Fibroblast of the conjunctiva (primary cell): ENCODE measurements at places on chromosomes 13 and 19.

- DNase-seq: no peak
Measured at GRCh38 chr19:52234406-52234805, 35.0 kb upstream of the ZNF766 start.

GRCh38 chr13:33645591-33646554 is 172.1 kb upstream of the RFC3 start:
- DNase-seq: no peak

DNA sequence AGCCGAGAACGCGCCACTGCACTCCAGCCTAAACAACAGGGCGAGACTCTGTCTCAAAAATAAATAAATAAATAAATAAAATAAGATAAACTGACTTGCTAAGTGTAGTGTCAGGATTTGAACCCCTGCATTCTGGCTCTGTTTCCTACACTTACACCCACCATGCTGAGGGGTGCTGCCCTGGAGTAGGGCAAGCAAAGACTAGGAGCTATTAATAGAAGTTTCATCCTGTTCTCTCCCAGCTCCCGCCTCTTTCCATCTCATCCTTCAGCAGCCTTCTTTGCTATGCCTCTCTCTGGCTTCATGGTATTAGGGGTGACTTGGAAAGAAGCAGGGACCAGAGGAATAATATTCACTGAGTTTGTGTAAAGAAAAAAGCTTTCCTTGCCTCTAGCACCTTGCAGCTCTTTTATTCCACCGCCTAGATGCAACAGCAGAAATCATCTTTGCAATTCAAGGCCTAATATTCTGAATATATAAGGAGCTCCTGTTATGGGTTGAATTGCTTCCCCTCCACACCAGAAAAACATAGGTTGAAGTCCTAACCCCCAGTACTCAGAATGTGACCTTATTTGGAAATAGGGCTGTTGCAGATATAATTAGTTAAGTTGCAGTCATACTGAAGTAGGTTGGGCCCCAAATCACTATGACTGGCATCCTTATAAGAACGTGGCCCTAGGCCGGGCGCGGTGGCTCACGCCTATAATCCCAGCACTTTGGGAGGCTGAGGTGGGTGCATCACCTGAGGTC is 8.7 kb upstream of the PLAUR start:
- no peak for DNase-seq

- DNase-seq: peak; percentile 53
Measured at GRCh38 chr19:49567861-49568441, 12.4 kb downstream of the NOSIP start.

GRCh38 chr19:17794731-17795494 is at the start of gene B3GNT3:
Gene B3GNT3, plus strand, starts transcription at chr19:17795138. Its CDS starts 12,670 bp downstream, at chr19:17807808.
- no peak for DNase-seq

GRCh38 chr13:38656699-38657098 is 30.2 kb upstream of the FREM2 start:
- no peak for DNase-seq

DNA sequence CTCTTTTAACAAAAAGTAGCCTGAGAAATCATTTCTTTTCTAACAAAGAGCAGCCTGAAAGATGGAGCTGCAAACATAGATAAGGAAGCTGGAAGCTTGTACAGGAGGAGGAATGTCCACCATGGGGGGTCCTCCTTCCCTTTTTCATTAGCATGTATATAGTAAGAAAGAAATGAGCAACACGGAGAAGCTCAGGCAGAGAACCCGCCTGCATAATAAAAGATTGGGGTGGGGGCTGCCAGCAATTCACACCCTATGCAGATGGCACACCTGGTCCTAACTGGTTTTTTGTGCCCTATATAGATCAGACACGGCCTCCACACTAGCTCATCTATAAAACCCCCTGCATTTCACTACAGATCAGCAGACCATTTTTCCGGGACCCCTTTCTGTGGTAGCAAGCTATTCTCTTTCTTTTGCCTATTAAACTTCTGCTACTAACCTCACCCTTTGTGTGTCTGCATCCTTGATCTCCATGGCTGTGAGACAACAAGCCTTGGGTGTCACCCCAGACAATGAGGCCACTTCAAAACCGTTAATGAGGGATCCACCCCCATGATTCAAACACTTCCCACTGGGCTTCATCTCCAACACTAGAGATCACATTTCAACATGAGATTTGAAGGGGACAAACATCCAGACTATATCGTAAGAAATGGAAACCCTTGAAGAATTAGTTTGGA is 167.5 kb upstream of the FREM2 start:
- no peak for DNase-seq

DNA sequence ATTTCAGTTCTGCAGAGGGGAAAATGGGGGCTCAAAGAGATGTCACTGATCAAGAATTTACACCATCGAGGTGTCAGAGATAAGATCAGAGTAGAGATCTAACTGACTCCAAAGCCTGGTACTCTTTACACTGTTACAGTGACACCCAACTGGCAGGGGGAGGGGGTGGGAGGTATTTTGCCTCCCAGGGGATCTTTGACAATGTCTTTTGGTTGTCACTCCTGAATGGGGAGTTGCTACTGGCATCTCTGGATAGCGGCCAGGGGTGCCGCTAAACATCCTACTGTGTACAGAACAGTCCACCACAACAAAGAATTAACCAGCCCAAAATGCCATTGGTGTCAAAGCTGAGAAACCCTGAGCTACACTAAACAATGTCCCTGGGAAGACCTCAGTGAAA is 3.1 kb downstream of the FPR3 start:
- DNase-seq: no peak

GRCh38 chr13:113129921-113130750 is 7.5 kb downstream of the F10 start:
- no peak for DNase-seq

- no peak for DNase-seq
Measured at GRCh38 chr13:45361596-45362206, 20.7 kb upstream of the TPT1 start.

GRCh38 chr19:54462047-54462654 is 1.4 kb downstream of the LENG9 start:
- DNase-seq: no peak

- no peak for DNase-seq
Measured at GRCh38 chr19:36999313-36999712, 78.9 kb upstream of the ZNF420 start.

DNA sequence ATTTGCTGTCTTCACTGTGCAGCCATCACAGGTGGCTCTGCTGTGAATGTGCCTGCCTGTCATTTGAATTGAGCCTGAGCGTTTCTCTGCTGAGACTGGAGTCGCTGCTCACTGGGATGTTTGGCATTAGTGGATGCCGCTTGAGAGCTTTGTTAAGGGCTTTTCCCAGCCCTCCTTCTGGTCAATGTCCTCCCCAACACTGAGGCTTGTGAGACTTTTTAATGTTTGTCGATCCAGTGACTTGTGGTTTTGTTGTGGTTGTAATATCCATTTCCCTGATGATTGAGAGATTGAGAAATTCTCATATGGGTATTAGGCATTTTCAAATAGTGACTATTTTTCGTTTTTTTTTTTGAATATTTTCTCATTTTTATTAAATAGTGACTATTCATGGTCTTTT is 2.6 kb downstream of the TPRX2 start:
- no peak for DNase-seq

- DNase-seq: no peak
Measured at GRCh38 chr13:112416647-112417046, 40.5 kb downstream of the SPACA7 start.

- no peak for DNase-seq
Measured at GRCh38 chr13:53405616-53406015, 377.0 kb downstream of the OLFM4 start.

DNA sequence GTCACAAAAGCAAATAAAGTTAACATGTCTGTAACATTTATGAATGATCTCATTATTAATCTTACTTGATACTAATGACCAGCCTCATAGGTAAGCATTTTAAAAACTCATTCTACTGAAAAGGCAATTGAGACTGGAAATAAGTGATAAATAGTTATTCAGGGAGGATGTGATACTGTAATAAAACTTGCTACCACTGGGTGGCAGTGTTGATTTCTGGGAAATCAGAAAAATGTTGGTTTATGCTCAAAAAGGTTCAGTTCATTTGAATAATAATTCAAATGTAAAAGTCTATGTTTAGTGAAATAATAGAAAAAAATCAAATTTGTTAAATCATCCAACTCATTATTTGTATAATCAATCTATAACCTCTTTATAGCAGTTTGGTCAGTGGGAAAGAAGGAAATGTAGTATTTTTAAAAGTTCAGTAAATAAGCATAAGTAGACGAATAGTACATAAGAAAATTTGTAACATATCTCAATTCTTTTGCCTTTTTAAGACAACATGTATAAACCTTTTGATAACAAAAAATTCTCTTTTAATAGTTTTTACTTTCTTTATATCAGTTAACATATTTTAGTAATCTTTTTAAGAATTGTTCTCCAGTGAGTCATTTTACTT is 9.6 kb downstream of the ABHD13 start:
- peak; percentile 23 for DNase-seq

DNA sequence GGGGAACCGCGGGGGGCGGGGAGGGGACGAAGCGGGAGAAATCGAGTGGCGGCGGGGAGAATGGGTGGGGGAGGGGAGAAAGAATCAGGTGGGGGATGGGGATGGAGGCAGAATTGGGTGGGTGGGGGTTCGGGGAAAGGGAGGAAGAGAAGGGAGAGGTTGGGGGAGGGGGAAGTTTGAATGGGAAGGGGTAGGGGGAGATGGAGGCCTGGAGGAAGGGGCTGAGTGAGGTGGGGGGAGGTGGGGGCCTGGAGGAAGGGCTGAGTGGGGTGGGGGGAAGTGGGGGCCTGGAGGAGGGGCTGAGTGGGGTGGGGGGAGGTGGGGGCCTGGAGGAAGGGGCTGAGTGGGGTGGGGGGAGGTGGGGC is 403 bp upstream of the ADAMTS10 start:
- no peak for DNase-seq

DNA sequence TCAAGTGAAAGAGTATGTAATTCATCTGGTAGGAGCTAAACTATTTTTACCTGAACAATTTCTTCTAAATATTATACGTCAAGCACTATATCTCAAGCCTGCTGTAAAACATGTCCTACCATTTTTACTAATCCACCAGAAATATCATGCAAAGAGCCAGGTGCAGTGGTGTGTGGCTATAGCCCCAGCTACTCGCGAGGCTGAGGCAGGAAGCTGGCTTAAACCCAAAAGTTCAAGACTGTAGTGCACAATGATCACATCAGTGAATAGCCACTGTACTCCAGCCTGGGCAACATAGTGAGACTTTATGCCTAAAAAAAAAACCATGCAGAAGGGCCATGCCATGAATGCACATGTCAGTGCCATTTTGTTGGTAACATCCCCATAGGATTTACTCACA is 20.7 kb upstream of the CLN5 start:
- DNase-seq: no peak

- no peak for DNase-seq
Measured at GRCh38 chr19:38838208-38838985, 6.8 kb upstream of the ECH1 start.

- DNase-seq: no peak
Measured at GRCh38 chr13:51456510-51456909, 3.7 kb upstream of the INTS6 start.

- no peak for DNase-seq
Measured at GRCh38 chr13:29436721-29437280, 158.7 kb downstream of the SLC7A1 start.

DNA sequence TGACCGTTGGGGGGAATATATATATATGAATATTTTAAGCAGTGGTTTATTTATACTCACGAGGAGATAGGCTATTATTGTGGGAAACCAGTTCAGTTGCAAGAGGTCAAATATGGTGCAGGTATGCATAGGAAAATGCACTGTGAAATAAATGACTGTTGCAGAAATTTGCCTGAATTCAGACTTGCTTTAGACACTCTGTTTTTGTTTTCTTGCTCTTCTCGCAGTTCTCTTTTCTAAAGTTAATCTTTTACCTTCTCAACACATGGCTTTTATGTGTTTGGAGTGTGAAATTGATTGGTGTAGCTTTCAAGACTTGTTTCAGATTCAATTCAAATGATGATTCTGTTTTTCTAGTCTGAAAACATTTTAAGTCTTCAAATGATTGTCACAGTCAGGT is 109.7 kb downstream of the LRCH1 start:
- no peak for DNase-seq

- no peak for DNase-seq
Measured at GRCh38 chr19:42099336-42099925, 23.5 kb downstream of the ZNF574 start.

DNA sequence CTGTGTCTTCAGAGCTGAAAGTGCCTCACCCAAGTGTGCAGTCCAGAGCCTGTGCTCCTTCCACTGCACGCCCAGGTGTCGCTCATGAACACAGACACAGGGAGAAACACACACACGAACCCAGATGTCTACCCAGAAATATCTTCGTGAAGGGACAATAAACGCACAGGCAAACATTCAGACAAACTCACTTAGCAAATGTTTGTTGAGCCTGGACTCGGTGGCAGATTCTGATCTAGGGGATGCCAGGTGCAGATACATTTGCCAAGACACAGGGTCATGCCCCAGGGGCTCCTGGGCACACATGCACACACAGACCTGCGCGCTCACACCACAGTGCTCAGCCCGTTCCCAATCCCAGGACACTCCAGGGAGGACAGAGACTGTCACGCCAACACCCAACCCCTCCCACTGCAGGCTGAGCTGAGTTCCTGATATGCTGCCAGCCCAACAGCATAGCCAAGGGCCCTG is 31.9 kb downstream of the SCGB2B2 start:
- no peak for DNase-seq

- no peak for DNase-seq
Measured at GRCh38 chr13:49021953-49022352, 46.2 kb downstream of the FNDC3A start.

DNA sequence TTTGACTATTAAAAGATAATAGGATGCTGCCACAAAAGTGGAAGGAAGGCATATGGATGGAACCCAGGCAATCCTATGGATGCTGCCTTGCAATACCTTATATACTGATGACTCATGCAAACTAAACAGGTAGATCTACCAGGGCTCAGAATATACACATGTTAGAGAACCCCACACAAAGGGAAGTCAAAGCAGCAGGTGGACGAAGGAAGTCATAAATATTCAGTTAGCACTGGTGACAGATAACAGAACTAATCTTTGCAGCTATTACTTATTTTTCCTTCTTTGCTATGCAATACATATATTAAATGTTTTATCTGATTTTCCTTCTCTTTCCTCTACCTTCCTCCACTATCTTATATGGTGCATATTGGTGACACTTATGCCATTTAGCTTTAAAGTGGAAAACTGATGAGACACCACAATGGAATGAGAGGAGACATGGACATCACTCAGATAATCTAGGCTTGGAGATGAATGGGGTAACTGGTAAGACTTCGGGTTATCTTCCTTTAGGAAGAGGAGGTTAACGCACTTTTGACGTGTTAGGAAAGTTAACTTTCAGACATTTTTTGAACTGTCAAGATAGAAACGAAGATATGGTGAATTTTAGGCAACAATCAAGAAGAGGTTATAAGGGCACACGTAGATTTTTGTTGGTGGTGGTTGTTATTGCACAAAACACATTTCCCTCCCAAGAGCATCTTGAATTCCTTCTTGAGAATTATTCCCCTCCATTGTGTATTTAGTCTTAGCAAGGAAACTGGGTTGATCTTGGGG is 39.8 kb upstream of the MBNL2 start:
- no peak for DNase-seq
